ENCODE measurements at places on chromosomes 3 and 15. TPM values are rescaled to one million over a fixed set of nuclear protein-coding genes. Genes with fewer than 3 reads are reported as not detected.

- no peak for DNase-seq
Measured at GRCh38 chr3:60047426-60048200, 997.8 kb upstream of the CFAP20DC start.

- no peak for DNase-seq
Measured at GRCh38 chr15:82901114-82901805, 51.3 kb downstream of the HOMER2 start.

DNA sequence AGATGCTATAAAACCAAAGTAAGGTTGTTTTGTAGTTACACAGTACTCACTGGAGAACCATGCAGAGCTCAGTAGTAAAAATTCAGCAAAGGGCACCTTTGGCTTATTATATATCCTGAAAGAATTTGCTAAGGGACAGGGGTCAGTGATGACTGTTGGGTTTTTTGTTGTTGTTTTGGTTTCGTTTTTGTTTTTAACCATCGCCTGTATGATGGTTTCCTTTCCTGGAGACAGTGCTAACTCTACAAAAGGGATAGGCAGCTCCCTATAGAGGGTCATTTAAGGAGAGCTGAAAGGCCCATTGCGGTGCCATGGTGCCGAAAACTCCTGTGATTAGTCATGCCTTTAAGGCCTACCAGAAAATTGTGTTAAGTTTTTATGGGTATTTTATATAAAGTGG is 118.2 kb upstream of the GOLIM4 start:
- DNase-seq = no peak

DNA sequence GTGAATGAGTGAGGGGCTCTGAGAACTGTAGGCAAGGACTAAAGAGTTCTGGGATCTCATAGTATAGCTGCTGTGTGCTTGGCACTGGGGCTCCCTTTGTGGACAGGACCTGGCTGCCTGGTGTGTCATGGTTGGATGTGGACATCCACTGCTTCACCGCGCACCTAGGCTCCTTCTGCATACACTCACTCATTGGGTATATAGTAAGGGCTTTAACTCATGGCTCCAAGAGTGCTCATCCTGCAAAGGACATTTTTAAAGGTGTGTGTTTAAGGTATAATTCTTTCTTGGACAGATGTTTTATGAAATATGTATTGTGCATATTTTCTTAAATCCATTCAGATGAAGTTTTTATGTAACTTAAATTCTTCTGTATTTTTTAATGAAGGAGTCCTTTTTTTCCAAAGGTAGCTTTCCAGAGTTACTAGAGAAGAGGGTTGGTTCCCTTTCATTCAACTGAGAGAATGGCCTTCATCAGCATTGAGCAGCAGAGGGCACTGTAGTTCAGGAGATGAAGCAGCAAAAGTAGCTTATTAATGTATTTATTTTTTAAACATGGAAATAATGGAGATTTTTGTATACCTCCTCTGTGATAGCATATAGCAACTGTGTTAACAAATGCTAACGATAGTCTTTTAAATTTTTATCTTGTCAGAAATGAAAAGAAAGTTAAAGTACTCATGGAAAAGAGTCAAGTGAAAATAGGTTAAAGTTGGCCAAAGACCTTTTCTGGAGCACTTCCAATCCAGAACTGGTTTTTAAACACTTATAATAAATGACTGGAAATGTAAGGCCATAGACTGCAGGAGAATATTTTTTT is 25.2 kb downstream of the OXNAD1 start:
- peak; percentile 73 for DNase-seq

GRCh38 chr3:131110087-131110486 is 83.4 kb downstream of the NEK11 start:
- peak; percentile 55 for DNase-seq

GRCh38 chr3:9957214-9957613 is 5.0 kb upstream of the PRRT3 start:
- peak; percentile 25 for DNase-seq

GRCh38 chr3:13317596-13318320 is 102.4 kb downstream of the NUP210 start:
- no peak for DNase-seq

GRCh38 chr15:73571346-73571745 is 61.8 kb downstream of the NPTN start:
- no peak for DNase-seq

GRCh38 chr15:65638681-65639089 is 16.9 kb downstream of the SLC24A1 start:
- DNase-seq = peak; percentile 81

DNA sequence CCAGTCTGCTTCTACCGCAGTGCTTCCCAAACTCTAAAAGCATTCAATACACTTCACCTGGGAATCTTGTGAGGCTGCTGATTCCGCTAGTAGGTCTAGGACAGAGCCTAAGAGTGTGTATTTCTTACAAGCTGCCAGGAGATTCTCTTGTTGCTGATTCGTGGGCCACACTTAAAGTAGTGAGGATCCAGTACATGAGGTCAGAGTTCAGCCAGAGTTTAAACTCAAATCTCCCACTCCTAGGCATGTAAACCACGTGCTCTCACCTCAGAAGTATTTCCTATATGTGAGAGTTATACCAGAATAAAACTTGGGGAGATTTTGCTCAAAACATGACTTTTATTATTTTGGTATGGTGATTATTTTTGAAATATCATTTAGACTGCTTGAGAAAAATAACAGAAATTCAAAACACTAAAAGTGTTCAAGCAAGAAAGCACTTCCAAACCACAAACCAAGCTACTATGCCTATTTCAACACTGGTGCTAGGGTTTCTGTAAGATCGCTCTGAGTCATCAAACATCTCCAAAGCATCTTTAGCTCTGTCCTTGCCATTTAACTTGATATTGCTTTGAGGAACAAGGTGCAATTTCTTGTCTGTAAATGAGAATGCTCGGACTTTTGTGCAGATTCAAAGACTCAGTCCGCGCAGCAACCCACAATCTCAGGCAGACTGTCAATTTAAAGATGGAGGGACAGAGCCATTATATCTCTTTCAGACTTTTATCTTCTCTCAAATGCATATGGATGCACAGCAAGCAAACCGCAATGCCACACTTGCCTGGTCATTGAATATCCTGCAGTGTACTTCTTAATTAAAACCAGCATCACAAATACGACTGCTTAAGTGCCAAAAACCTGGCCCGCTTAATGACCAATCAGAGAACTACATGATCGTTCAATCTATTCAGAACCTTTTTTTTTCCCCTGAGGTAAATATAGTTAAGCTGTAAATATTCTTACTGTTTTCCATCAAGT is 59.8 kb downstream of the AGTR1 start:
- no peak for DNase-seq

GRCh38 chr15:101308604-101309435 is 13.8 kb upstream of the SNRPA1 start:
- no peak for DNase-seq

DNA sequence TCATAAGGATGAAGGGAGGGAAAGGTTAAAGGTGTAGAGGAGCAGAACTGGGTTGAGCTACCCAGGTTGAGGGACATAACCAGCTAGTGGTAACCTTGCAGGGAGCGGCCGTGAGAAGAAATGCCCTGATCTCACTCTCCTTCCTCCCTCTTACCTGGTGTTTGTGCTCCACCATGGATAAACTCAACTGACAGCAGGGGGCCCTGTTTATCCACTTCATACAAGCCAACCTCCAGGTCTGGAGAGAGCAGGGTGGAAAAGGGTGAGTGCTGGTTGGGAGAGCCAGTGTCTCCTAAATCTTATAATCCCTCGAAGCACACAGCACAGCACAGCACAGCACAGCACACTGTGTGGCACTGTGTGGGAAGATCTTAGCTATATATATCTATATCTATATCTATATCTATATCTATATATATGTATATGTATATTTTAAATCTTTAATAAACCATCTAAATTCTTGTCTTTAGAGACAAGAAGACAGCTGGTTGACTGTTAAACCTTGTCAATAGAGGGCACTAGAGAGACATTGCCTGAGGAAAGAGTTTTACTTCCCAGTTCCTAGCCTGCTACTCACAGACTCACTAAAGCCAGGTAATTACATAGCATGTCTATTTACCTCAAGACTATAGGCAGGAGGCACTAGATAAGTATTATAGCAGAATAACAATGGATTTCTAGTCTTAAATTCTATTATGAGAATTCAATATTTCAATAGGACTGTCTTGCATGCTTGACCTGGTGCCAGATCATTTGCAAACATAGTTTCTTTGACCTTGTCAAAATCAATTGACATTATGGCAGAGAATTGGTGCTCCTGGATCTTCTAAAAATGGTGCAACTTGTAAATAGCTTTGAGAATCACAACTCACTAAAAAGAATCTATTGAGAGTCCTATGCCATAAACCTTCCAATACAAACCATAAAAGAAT is 21.7 kb upstream of the FMN1 start:
- peak; percentile 71 for DNase-seq

DNA sequence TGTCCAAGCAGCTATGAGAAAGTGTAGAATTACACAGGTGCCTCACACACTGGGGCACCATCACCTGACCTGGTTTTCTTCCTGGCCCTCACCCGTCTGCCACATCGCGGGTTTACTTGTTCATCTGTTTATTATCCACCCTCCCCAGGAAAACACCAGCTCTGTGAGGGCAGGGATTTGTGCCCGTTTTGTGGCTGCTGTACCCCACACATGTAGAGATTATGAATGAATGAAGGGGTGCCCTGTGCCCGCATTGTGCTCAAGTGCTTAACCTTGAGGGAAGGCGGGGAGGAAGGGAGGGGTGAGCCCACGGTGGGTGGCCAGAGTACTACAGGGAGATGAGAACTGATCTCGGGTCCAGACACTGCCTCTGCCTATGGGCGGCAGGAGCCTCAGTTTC is 108.4 kb downstream of the WNT7A start:
- no peak for DNase-seq

GRCh38 chr3:123318374-123318773 is 116.6 kb downstream of the SEC22A start:
- DNase-seq = no peak

- DNase-seq = no peak
Measured at GRCh38 chr3:152610622-152611021, 224.3 kb upstream of the P2RY1 start.

DNA sequence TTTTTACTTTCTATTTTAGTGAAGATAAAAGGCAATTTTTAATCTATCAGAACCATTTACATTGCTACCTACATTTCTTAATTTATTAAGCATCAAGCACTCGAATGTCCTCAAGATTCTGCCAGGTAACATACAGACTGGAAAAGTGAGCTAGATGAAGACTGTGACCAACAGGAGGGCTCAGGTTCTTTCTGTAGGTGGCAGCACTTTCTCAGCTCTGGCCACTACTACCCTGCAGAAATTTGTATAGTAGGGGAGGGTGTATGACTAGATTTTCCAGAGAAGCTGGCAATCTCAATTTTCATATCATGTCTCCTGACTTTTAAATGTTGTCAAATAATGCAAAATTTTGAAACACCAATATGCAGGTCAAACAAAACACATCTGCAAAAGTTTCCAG is 165.0 kb upstream of the SUCLG2 start:
- DNase-seq = peak; percentile 3

GRCh38 chr3:194277786-194278130 is 73.4 kb downstream of the CPN2 start:
- DNase-seq = no peak

DNA sequence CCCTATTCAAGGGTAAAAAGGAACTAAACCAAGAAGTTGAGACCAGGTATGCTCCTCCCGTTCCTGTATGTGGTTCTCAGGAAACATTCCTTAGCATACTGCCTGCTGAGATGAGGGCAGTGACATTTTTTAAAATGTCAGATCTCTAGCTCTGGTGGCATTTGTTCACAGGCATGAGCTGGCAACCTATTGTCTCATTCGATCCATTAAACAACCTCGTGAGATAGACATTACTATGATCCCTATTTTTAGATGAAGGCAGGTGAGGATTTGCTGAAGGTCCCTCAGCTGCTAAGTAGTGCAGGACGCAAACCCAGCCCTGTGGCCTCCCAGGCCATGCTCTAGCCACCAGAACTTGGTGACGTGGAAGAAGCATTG is 74.9 kb downstream of the SIDT1 start:
- no peak for DNase-seq

- DNase-seq = no peak
Measured at GRCh38 chr3:72162649-72163184, 377.8 kb upstream of the PROK2 start.

Gene CLEC3B
- total RNA-seq = not detected

Gene GABRA5
- total RNA-seq = not detected

Gene CDCP1
- total RNA-seq = 124 TPM

Gene ZNF654
- total RNA-seq = 5.0 TPM

Gene RFX7
- 4.7 TPM for total RNA-seq

Gene NUSAP1
- 178 TPM for total RNA-seq

Gene ZNF860
- total RNA-seq = 7.9 TPM

Gene GOLGA6L25
- not detected for total RNA-seq

Gene FAM81A
- 2.5 TPM for total RNA-seq

Gene SPTBN5
- total RNA-seq = 0.98 TPM

Gene LACTB
- total RNA-seq = 11.2 TPM

Gene ZMYND10
- total RNA-seq = 3.9 TPM
